ENCODE measurements at places on chromosomes 13 and 19.
A peak's percentile ranks its signal among the peaks of the same experiment; 100 is the strongest.

- DNase-seq, result peak; percentile 73
These were observed 4.2 kb downstream of the KLK3 start for GRCh38 chr19:50858886-50859285.

GRCh38 chr13:24085662-24086061, 74.9 kb upstream of the SPATA13 start:
- no peak for DNase-seq

DNA sequence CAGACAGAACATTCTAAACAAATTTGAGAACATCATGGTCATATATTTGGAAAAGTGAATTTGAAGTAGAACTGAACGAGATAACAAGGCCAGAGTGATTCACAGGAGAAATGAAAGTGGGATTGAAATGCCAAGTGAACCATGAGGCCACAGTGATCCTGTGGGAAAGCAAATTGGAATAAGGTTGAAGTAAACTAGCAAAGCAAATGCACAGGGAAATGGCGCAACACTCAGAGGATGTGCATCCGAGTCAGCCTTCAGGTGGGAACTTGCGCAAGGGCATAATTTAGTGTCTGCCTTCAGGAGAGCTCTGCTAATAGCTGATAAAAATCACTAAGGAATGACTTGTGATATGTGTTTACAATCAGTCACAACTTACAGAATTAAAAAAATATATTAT, 696.6 kb downstream of the LIG4 start:
- no peak for DNase-seq

GRCh38 chr13:30204564-30204963, 102.8 kb downstream of the KATNAL1 start:
- DNase-seq, result no peak

DNA sequence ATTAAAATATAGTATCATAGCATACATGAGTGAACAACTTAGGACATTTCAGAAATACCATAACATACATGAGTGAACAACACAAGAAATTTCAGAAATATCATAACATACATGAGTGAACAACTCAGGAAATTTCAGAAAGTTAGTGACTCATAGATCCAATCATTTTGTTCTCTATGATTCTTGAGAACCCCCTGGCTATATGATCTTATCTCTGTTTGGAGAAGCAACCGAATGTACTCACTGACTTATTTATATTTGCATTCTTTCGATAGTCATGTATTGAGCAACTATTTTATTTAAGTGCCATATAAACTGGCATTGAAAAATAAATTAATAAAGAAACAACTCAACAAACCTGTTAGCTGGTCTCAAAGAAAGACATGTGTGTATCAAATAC, 251.1 kb downstream of the EFNB2 start:
- DNase-seq, result no peak

DNA sequence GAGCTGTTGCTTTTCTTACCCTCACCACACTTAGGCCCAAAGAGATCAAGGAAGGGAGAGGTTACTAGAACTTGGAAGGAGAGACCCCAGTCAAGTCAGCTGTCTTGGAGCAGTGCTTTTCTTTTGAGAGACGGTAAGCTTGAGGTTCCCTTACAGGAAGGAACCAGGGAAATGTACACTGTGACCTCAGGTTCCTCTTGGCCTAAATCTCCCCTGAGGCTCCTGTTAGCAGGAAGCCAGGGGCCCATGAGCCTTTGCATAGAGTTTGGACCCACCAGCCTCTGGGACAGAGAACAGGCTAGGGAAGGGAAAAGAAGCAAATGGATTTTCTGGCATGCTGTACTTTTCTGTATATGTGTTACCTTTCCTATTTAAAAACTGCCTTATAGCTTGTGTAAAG, 5.9 kb upstream of the GPR18 start:
- DNase-seq, result no peak

GRCh38 chr13:100088273-100088643, 635 bp upstream of the PCCA start:
- DNase-seq, result no peak

DNA sequence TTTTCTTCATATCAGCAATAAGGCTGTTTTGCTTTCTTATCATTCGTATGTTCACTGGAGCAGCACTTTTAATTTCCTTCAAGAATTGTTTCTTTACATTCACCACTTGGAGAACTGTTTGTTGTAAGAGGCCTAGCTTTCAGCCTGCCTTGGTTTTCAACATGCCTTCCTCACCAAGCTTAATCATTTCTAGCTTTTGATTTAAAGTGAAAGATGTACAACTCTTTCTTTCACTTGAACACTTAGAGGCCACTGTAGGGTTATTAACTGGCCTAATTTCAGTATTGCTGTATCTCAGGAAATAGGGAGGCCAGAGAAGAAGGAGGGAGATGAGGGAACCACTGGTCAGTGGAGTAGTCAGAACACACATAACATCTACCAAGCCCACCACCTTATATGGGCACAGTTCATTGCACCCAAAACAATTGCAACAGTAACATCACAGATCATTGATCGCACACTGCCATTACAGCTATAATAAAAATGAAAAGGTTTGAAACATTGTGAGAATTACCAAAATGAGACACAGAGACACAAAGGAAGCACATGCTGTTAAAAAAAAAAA, 181.4 kb upstream of the TUBA3C start:
- DNase-seq, result no peak

DNA sequence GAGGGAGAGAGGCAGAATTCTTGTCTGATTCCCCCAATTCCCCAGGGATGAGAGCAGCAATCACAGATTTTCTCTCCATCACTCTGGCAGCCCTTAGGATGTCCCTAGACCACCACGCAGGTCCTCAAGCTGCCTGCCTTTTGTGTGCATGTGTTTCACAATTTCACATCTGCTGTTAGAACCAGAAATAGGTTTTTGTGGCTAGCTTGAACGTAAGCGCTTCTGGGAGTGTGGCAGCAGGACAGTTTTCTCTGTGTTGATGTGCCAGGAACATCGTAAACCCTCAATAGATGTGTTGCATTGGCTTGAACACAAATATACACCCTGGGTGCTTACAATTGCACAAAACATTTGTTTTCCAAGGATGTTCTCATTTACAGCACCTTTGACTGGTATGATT, 78.8 kb upstream of the TMTC4 start:
- no peak for DNase-seq
